ENCODE measurements at places on chromosomes 5 and 9. TPM values are rescaled to one million over a fixed set of nuclear protein-coding genes. Genes with fewer than 3 reads are reported as not detected.

- DNase-seq, result no peak
Observed at GRCh38 chr9:105842023-105842644, 147.8 kb downstream of the TMEM38B start.

- DNase-seq, result peak; percentile 35
Observed at GRCh38 chr5:32504989-32505596, 60.6 kb upstream of the ZFR start.

The KIF12 gene
- total RNA-seq, result 11.6 TPM

The TLX3 gene
- total RNA-seq, result 5.2 TPM

DNA sequence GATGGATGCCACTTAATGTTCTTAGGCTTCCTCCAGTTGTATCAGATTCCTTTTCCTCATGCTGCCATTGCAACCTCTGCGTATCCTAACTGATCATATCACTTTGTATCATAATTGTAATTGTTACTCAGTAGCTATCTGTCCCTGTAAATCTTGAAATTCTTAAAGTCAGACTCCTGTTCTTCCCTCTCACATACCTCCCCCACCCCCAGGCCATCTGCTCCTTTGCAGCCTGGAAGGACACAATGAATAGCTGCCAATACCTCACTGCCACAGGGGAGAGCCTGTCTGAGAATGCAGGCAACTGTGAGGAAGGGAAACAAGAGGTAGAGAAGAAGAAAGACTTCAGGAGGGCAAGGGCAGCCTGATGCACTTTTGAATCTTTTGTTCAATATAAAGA lies 228.5 kb downstream of the ENC1 start:
- peak; percentile 35 for DNase-seq

GRCh38 chr5:40499007-40499406 lies 180.7 kb upstream of the PTGER4 start:
- DNase-seq, result no peak

The SERF1B gene
- 66.8 TPM for total RNA-seq

GRCh38 chr9:129141066-129142041 lies 30.1 kb downstream of the PTPA start:
- peak; percentile 48 for DNase-seq

DNA sequence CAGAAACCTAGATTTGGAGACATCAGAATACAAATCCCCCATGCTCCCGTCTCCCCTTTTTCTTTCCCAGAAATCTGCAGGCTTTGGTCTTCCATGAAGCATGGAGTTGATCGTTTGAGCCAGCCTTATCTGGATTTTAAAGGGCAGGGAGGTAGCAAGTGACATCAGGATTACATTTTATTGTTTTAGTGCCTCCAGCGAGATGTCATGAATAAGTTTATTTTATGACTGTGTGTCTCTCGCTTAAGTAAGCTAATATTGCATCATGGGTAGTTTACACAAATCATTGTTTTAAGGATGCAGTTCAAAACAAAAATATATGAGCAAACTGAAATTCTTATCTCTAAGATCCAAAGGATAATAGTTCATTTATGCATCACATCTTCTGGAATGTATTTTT lies 50.7 kb upstream of the TNFSF8 start:
- DNase-seq, result no peak

GRCh38 chr9:104927216-104927911 lies 591 bp downstream of the ABCA1 start:
- DNase-seq, result no peak

GRCh38 chr5:175816348-175816747 lies 55.0 kb upstream of the CPLX2 start:
- no peak for DNase-seq

The CTNND2 gene
- total RNA-seq, result 76.9 TPM

- no peak for DNase-seq
Observed at GRCh38 chr9:91844190-91844589, 105.8 kb downstream of the ROR2 start.

- peak; percentile 10 for DNase-seq
Observed at GRCh38 chr5:60340965-60341471, 358.9 kb downstream of the DEPDC1B start.

The PTGS1 gene
- total RNA-seq, result 1.2 TPM

- DNase-seq, result no peak
Observed at GRCh38 chr5:132050661-132051552, 9.5 kb upstream of the IL3 start.

DNA sequence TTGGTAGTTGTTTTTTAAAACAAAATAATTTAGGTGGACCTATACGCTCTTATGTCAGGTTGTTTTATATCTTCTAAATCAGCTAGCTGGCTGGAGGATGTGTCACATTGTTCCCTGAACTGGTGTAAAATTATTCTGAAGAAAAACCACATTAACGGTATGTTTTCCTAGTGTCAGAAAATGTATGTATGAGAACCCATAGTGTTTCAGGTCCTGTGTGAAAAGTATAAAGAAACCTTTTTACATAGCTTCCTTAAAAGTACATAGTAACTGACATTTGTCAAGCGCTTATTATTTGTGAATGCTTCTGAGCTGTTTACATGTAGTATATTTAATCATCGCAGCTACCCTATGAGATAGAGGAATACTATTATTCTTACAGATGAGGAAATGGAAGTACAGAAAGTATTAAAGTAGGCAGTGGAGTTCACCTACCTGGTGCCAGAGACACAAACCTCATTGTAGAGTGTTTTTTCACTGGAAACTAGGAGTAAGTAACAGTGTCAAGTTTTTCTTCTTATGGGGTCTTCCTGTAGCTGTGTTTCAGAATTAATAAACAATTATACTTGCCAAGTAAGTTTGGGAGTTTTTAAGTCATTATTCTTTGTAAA lies 10.4 kb upstream of the FAM120AOS start:
- no peak for DNase-seq

- no peak for DNase-seq
Observed at GRCh38 chr5:81782811-81783210, 31.9 kb upstream of the SSBP2 start.

DNA sequence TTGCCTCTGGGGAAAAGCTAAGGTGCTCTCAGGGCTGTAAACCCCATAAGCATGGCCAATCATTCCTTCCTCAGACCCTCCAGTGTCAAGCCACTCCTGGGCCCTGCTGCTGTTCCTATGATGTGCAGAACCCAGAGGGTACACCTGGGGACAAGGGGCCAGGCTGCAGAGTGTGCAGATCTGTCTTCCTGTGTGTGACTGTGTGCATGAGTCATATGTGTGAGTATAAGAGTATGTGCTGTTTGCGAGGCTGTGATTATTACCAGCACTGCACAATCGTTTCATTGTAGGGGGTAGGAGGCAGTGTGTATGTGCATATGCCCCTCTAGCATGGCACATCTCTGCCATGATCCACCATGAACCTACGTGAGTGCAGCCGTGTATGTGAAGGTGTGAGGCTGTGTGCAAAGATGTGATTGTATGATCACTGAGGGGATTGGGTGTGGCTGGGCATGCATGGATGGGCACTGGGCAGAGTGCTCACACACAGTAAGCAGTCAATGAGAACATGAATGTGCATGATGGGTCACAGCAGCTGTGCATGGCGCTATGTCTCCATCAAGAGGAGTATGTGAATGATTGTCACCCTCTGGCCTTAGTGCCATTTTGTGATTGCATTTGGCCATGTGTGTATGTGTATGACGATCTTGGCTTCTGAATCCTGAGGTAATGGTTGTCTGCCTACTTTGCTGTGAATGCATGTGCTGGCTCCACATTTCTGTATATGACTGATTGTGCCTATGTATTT lies 2.4 kb upstream of the OR1K1 start:
- DNase-seq, result no peak

GRCh38 chr5:77076961-77077828 lies 9.9 kb downstream of the ZBED3 start:
- peak; percentile 77 for DNase-seq

The WWC1 gene
- total RNA-seq, result 20.1 TPM

The ENTPD2 gene
- 0.45 TPM for total RNA-seq

The PCDHB4 gene
- 6.0 TPM for total RNA-seq

GRCh38 chr9:18189871-18190670 lies 283.9 kb upstream of the ADAMTSL1 start:
- no peak for DNase-seq

DNA sequence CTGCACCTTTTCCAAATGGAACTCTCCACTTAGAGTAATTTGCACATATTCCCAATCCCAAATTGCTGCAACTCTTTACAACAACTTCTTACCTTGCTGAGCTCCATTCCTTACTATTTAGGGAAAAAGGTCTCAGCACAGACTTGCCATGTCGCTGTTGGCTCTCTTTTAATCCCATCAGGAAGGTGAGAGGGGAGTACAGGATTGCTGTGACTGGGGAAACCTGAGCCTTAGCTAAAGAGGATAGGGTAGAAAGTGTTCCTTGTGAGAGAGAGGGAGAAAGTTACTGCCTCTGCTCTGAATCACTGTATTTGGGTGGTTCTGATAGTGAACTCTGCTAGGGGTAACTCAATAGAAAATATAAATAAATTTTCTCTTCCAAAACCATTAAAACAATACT lies 43.7 kb upstream of the GABRA1 start:
- DNase-seq, result no peak

- DNase-seq, result no peak
Observed at GRCh38 chr5:158722940-158723339, 376.8 kb downstream of the EBF1 start.

- no peak for DNase-seq
Observed at GRCh38 chr9:3920604-3921582, 379.0 kb downstream of the GLIS3 start.

GRCh38 chr9:103660830-103661229 lies 433.3 kb upstream of the SMC2 start:
- DNase-seq, result no peak

The PRRC1 gene
- 47.6 TPM for total RNA-seq

- DNase-seq, result no peak
Observed at GRCh38 chr5:122150215-122150614, 20.9 kb downstream of the ZNF474 start.

DNA sequence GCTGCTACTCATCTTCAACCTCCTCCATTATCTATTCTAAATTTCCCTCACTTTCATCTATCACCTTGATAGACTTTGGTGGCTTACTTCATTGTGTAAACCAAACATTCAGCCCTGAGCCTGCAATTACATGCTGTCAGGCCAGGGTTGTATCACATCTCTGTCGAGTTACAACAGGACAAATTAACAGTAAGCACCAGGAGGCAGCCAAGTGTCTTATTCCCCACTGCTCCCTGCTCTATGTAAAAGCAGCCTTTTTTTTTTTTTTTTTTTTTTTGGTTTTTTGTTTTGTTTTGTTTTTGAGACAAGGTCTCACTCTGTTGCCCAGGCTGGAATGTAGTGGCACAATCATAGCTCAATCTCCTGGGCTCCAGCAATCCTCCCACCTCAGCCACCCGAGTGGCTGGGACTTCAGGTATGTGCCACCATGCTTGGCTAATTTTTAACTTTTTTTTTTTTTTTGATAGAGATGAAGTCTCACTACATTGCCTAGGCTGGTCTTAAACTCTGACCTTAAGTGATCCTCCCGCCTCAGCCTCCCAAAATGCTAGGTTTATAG lies 15.2 kb upstream of the ZCCHC9 start:
- DNase-seq, result no peak

The FCN2 gene
- total RNA-seq, result not detected

GRCh38 chr5:146290318-146290717 lies 48.3 kb upstream of the POU4F3 start:
- no peak for DNase-seq

The TAF11L10 gene
- total RNA-seq, result not detected

The EPB41L4B gene
- 14.1 TPM for total RNA-seq

The FOXD4L3 gene
- not detected for total RNA-seq

- DNase-seq, result no peak
Observed at GRCh38 chr5:32018476-32019436, 155.4 kb downstream of the GOLPH3 start.
